Activated naive CD8-positive, alpha-beta T cell treated with anti-CD3 and anti-CD28 coated beads for 36 hours (primary cell): ENCODE measurements at places on chromosomes 2 and 18.

DNA sequence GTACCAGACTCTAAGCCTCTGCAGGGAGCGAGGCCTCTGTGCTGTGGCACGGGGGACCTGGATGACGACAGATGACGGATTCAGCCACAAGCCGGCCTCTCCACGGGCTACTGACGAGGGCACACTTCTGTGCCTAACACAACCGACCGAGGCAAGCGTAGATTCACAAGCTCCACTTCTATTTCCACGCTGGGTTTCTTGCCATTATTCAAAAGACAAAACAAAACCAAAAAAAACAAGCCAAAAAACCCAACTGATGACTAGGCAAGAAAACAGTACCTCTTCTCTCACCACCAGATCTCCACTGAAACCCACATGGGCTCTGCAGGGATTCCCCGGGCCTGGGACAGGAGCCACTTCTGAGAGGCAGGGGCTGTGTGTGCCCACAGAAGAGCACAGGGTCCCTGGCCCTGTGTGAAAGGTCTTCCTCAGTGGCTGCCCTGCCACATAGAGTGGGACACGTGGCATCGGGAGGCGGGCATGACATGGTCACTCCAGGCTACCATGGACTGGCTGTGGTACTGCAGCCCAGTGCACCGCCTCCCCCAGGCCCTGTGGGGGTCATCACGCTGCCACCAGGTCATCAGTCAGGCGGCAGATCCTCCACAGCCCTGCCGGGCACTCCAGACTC is 254.7 kb downstream of the HDAC4 start:
- peaks cover 13% of the 10 kb centered on the region for H3K36me3 ChIP-seq
- H3K4me3 ChIP-seq, result no peak overlapping the region
- H3K4me1 ChIP-seq, result peaks cover 7% of the 10 kb centered on the region
- no peaks in the 10 kb centered on the region for H3K27me3 ChIP-seq
- no peak overlapping the region for H3K27ac ChIP-seq

DNA sequence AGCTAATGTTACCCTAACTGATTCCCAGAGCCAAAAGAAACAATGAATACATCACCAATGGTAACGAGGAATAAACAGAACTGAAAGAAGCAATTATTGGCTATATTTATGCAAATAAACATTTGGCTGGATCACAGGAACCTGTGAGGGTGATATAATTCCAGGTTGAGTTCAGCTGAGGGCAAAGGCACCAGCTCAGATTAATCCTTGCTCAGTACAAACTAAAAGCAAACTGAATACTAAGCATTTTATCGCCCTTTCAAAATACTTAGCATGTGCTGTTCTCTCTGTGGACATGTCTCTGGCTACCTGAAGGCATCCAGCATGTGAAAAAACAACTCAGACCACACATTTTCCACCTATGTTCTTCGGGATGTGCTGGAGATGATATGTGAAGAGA is 791.7 kb downstream of the METTL4 start:
- H3K27me3 ChIP-seq, result no peaks in the 10 kb centered on the region
- no peaks in the 10 kb centered on the region for H3K4me1 ChIP-seq
- DNase-seq, result no peak
- no peak overlapping the region for H3K27ac ChIP-seq

DNA sequence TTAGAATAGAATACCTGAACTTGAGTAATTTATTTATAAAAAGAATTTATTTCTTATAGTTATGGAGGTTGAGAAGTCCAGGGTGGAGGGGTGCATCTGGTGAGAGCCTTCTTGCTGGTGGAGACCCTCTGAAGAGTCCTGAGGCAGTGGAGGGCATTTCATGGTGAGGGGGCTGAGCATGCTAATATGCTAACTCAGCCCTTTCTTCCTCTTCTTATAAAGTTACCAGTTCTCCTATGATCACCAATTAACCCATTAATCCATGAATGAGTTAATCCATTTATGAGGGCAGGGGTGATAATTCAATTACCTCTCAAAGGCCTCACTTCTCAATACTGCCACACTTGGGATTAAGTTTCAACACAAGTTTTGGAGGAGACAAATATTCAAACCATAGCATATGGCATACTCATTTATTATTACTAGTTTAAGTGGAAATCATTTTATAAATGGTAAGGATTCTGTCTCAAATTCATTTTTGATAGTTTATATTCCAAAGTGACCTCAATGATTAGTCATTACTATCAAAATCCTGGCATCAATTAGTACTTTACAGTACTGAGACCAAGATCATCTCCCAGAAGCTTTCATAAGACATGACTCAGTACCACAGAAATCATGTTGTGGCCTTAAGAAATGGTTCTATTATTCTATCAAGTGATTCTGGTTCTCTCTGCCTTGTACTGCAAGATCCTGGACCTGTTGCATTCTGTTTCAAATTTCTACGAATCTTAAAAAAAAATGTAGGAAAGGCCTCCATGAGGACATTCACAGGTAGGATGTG is 5.5 kb downstream of the ZNF396 start:
- no peak overlapping the region for H3K4me3 ChIP-seq
- no peak overlapping the region for H3K27ac ChIP-seq
- H3K4me1 ChIP-seq, result peaks cover 8% of the 10 kb centered on the region
- no peaks in the 10 kb centered on the region for H3K36me3 ChIP-seq
- no peaks in the 10 kb centered on the region for H3K27me3 ChIP-seq
- no peak for DNase-seq

DNA sequence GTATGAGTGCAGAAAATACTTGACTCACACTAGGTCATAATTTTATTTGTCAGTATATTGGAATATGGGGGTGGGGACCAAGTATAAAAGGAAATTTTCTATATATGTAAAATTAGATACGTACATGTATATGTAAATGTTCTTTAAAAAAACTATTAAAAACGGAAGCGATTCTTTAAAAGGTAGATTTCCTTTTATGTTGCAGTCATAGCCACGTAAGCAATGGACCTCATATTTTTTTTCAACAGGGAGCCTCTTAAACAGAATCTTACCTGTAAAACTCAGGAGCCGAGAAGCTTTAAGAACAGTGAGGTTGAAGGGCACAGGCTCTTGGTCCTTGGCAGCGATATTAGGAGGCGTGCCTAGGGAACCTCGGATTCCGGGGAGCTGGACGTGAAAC is 3.3 kb downstream of the RHBDD1 start:
- no peaks in the 10 kb centered on the region for H3K27me3 ChIP-seq
- DNase-seq, result no peak
- H3K36me3 ChIP-seq, result peaks cover 59% of the 10 kb centered on the region
- peak overlapping the region; percentile 95 for H3K27ac ChIP-seq
- H3K4me3 ChIP-seq, result peak overlapping the region; percentile 85
- H3K4me1 ChIP-seq, result peaks cover 61% of the 10 kb centered on the region

DNA sequence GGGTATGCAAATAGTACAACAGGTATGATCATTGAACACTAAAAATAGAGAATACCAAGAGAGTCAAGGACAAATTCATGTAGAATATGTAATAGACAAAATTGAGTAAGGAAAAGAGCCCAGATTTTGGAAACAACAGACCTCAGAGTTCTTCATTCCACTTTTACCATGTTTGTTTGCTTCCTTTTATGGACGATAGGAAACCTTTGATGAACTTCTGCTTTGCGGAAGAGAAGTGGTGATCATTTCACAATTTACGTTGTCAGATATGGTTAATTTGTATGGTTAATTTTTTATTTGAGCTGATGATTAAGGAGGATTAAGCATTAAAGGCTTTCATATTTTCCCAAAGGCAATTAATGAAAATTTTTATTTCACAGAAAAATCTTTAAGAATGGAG is 16.3 kb downstream of the MARCHF7 start:
- H3K27ac ChIP-seq, result no peak overlapping the region
- H3K27me3 ChIP-seq, result no peaks in the 10 kb centered on the region
- DNase-seq, result no peak
- H3K4me1 ChIP-seq, result peaks cover 46% of the 10 kb centered on the region

DNA sequence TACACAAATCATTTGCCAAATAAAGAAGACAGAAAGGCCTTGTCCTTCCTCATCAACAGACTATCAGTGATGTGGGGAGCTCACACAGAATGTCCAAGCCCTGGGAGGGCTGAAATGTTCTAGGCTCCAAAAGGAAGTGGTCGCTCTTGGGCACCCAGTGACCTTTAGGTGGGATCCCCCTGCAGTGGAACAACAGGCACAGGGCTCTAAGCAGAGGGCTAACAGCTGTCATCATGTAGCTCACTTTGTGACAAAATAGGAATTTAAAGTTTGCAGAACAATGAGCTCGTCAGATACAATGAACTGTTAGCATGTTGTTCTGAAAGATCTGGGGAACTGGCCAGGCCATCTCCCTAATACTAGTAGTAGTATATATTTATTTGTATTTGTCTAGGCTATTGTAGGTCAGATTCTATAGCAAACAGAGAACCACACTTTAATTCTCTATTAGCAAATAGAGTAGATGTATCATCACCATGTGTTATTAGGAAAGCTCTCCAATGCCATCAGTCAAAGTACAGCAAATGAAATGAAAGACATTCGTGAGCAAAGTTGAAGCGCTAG is 151.5 kb upstream of the MAP3K20 start:
- no peak for DNase-seq
- peaks cover 4% of the 10 kb centered on the region for H3K27me3 ChIP-seq
- H3K36me3 ChIP-seq, result no peaks in the 10 kb centered on the region
- H3K4me3 ChIP-seq, result no peak overlapping the region
- H3K4me1 ChIP-seq, result peaks cover 3% of the 10 kb centered on the region

DNA sequence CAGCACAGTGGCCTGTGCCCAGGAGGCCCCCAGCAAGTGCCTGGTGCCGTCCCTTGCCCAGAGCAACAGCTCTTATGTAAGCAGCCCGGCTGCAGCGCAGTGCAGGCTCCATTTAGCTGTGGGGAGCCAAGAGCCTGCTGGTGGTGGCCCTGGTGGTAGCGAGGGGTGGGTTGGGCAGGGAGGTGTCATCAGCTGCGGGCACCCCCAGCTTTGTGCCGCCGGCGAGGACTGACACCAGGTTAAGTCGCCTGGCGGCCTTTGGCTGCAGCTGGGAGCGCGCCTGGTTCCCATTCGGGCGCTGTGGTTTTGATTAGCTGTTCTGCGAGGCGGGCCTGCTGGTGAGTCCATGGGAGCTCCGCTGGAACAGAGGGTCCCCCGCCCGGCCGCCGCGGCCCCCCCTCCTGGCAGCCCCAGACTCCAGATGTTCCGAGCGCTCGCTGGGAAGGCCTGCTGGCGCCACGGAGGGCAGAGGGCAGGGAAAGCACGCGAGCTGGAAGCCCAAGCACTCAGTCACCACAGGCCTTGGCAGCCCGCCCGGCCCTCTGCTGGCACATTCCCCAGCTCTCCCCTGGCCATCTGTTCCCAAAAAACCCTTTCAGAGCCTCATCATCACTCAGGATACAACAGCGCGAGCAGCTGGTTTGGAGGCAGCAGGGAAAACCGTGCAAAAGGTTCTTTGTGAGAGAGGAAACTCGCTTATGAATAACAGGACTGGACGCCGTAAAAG is 18.4 kb downstream of the ATOH8 start:
- H3K27ac ChIP-seq, result no peak overlapping the region
- no peaks in the 10 kb centered on the region for H3K4me1 ChIP-seq
- H3K4me3 ChIP-seq, result no peak overlapping the region
- no peaks in the 10 kb centered on the region for H3K36me3 ChIP-seq
- peaks cover 34% of the 10 kb centered on the region for H3K27me3 ChIP-seq
- DNase-seq, result no peak

DNA sequence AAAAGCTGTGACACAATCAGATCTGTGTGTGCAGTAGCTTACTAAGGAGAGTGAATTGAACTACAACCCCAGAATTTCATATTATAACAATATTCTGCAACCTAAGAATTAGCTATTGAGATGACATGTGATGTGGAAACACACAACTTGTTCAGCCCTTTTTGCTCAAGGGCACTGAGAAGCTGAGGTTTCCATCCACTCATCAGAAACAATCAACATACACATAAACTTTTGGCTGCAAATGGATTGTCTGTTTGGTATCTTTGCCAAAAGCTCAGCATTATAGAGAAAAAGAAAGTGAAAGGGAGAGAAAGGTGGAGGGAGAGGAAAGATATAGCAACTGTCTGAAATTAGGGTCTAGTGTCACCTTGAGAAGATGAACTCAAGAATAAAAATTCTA is 117.2 kb upstream of the KLF7 start:
- peaks cover 35% of the 10 kb centered on the region for H3K4me1 ChIP-seq
- H3K4me3 ChIP-seq, result peak overlapping the region; percentile 56
- DNase-seq, result no peak
- peaks cover 2% of the 10 kb centered on the region for H3K36me3 ChIP-seq

GRCh38 chr2:167752734-167753133 is 494.7 kb downstream of the STK39 start:
- H3K4me1 ChIP-seq, result no peaks in the 10 kb centered on the region
- DNase-seq, result no peak
- no peak overlapping the region for H3K4me3 ChIP-seq
- no peaks in the 10 kb centered on the region for H3K27me3 ChIP-seq
- no peaks in the 10 kb centered on the region for H3K36me3 ChIP-seq

- no peaks in the 10 kb centered on the region for H3K36me3 ChIP-seq
- H3K27me3 ChIP-seq, result no peaks in the 10 kb centered on the region
- DNase-seq, result no peak
- H3K4me1 ChIP-seq, result peaks cover 2% of the 10 kb centered on the region
Measured at GRCh38 chr18:68441241-68441640, 273.7 kb downstream of the TMX3 start.

GRCh38 chr2:121884078-121884477 is 128.6 kb downstream of the TSN start:
- no peak overlapping the region for H3K27ac ChIP-seq
- H3K4me3 ChIP-seq, result no peak overlapping the region
- no peaks in the 10 kb centered on the region for H3K36me3 ChIP-seq
- H3K27me3 ChIP-seq, result peaks cover 12% of the 10 kb centered on the region
- DNase-seq, result no peak
- H3K4me1 ChIP-seq, result no peaks in the 10 kb centered on the region

- H3K27me3 ChIP-seq, result no peaks in the 10 kb centered on the region
- no peak overlapping the region for H3K27ac ChIP-seq
- H3K36me3 ChIP-seq, result no peaks in the 10 kb centered on the region
- no peaks in the 10 kb centered on the region for H3K4me1 ChIP-seq
- H3K4me3 ChIP-seq, result no peak overlapping the region
- no peak for DNase-seq
Measured at GRCh38 chr2:49248506-49248905, 94.2 kb upstream of the FSHR start.

GRCh38 chr2:145036421-145037011 is 516.6 kb upstream of the ZEB2 start:
- peaks cover 6% of the 10 kb centered on the region for H3K27me3 ChIP-seq
- H3K36me3 ChIP-seq, result no peaks in the 10 kb centered on the region
- no peak overlapping the region for H3K27ac ChIP-seq
- H3K4me3 ChIP-seq, result no peak overlapping the region
- H3K4me1 ChIP-seq, result no peaks in the 10 kb centered on the region

DNA sequence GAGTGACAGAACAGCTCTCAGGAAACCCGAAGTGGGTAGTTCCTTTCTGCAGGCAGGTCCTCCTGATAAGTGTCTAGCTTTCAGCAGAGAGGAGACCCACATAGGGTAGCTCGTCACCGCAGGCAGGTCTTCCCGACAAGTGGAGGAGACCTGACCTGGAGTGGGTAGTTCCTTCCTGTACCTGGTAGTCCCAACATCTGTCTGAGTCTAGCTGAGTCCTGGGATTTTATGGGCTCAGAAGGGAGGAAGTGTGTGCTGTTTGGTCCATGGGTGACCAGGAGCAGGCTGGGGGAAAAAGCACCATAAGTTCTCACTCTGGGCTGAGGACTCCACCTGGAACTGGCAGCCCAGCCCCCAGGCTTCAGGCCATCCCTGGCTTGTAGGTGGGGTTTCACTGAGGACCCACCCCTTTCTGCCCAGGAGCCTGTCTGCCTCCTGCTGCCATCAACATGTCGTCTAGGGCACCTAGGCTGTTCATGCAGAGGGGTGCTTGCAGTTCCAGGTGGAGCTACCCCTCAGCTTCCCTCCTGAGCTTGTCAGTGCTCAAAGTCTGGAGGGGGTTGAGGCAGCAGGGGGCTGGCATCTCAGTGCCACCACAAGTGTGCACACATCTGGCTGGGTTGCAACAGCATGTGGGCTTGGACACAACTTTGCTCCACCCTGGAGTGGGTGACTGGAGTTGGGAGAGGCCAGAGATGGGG is 9.4 kb downstream of the DYSF start:
- H3K27ac ChIP-seq, result no peak overlapping the region
- no peaks in the 10 kb centered on the region for H3K36me3 ChIP-seq
- no peak overlapping the region for H3K4me3 ChIP-seq
- peaks cover 2% of the 10 kb centered on the region for H3K4me1 ChIP-seq
- H3K27me3 ChIP-seq, result peaks cover 12% of the 10 kb centered on the region
